Tracheal epithelial cell (primary cell): ENCODE measurements at places on chromosomes 11 and 22. TPM values are rescaled to one million over a fixed set of nuclear protein-coding genes. Genes with fewer than 3 reads are reported as not detected.

Gene C11orf86
- total RNA-seq: not detected in 2 replicates

Gene TUB
- total RNA-seq: 0.21 and 0.96 TPM in 2 replicates

Gene ADAMTS15
- 0.21 and 0.24 TPM in 2 replicates for total RNA-seq

Gene CCDC87
- 0.48 TPM in 1 of 2 replicates, not detected in the other for total RNA-seq

Gene HOATZ
- total RNA-seq: not detected in 2 replicates

Gene OR52A1
- under 0.01 TPM in 1 of 2 replicates, not detected in the other for total RNA-seq

Gene OR5A1
- not detected in 2 replicates for total RNA-seq

Gene OR8B12
- not detected in 2 replicates for total RNA-seq

Gene OR8G1
- not detected in 2 replicates for total RNA-seq

Gene DDI1
- not detected in 2 replicates for total RNA-seq

Gene LMNTD2
- total RNA-seq: 1.7 and 3.2 TPM in 2 replicates

Gene SOX6
- total RNA-seq: 0.43 and 0.48 TPM in 2 replicates

Gene MS4A15
- not detected in 2 replicates for total RNA-seq

Gene KCNQ1OT1
- total RNA-seq: 0.21 and 0.48 TPM in 2 replicates

Gene OR10D3
- total RNA-seq: not detected in 2 replicates

Gene GSTT2B
- total RNA-seq: 1.9 and 3.0 TPM in 2 replicates

Gene CCDC82
- total RNA-seq: 4.7 and 6.5 TPM in 2 replicates

Gene MYOD1
- total RNA-seq: not detected in 2 replicates

Gene DDTL
- 0.43 TPM in 1 of 2 replicates, not detected in the other for total RNA-seq

Gene APOBEC3B
- total RNA-seq: 0.72 TPM in 1 of 2 replicates, not detected in the other

Gene KCNE3
- 0.48 TPM in 1 of 2 replicates, not detected in the other for total RNA-seq

Gene TSGA10IP
- total RNA-seq: not detected in 2 replicates

Gene BTG4
- total RNA-seq: 0.48 TPM in 1 of 2 replicates, not detected in the other

Gene APOL5
- not detected in 2 replicates for total RNA-seq

Gene TOB2
- total RNA-seq: 9.2 and 12.1 TPM in 2 replicates

Gene NCAM1
- total RNA-seq: 0.24 TPM in 1 of 2 replicates, not detected in the other
